ENCODE measurements at places on chromosomes 3 and 15.
A peak's percentile ranks its signal among the peaks of the same experiment; 100 is the strongest.

DNA sequence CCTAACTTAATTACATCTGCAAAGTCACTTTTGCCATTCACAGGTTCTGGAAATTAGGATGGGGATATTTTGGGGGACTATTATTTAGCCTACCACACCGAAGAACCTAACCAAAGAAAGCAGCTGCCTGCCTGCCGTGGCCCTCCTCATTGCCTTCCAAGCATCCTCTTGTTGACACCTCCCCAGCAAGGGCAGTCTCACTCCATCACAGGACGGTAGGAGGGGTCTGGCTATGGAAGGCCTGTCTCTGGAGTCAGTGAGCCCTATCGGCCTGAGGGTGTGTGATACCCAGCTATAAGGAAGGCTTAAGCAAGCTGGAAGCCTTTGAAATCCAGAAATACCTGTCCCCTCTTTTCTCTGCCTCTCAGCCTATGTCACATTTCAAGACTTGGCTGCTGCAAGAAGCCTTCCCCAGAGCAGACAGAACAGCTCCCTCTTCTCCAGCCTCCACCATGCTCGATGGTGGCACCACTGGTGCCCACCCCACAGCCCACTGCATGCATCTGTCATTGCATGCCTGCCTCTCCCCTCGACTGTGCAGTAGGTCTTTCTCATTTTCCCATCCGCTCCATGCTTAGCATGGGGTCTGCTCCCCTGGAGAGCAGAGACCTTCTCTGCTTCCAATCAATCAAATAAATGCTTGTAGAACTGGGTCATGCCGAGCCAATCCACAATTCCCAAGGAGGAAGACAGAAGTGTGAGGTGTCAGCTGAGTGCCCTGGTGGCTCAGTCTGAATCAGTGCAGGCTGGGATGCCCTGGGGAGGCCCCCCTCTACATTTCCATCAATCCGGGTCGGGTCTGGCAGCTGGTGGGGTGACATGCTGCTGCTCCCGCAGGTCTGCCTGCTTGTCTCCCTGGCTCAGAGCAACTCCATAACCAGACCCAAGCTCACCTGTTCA, 23.9 kb upstream of the LOXL1 start:
- DNase-seq, result no peak

- no peak for DNase-seq
These were observed 12.0 kb downstream of the TEX55 start for GRCh38 chr3:119157971-119158370.

DNA sequence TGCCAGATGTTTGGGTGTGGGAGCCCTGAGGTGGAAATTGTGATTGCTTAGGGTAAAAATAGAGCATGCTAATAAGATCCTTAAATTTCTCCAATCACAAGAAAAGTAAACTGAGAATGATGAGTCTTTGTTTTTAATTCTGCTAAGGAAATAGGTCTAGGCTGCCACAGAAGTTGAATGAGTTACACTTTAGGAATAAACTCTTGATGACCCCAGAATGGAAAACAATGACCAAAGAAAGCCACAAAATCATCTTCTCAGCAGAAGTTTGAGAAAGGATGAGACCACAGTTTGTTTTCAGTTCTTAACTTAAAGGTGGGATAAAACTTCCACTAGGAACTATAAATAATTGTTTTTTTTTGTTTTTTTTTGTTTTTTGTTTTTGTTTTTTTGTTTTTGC, 164.6 kb upstream of the BCL6 start:
- no peak for DNase-seq

- no peak for DNase-seq
These were observed 23.4 kb upstream of the GALNT15 start for GRCh38 chr3:16151109-16151508.

- no peak for DNase-seq
These were observed 1196.3 kb upstream of the GBE1 start for GRCh38 chr3:82957696-82958095.

GRCh38 chr15:65969865-65970816, 100.8 kb downstream of the RAB11A start:
- DNase-seq, result no peak

DNA sequence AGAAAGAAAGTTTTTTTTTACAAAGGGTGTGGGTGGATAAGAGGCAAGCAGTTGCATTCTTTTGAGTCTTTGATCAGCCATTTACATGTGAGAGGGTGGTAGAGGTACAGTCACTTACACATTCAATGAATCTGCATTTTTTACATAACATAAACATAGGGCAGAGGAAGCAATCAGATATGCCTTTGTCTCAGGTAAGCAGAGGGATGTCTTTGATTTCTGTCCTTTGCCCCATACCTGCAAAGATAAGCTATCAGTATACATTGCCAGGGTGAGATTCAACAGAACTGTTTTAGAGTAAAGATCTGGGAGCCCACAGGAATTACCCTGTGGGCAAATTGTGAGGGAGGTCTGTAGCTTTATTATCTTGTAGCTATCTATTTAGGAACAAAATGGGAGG, 5.4 kb upstream of the PPP1R2 start:
- DNase-seq, result no peak

GRCh38 chr15:82698711-82699345, 10.8 kb downstream of the AP3B2 start:
- DNase-seq, result no peak

- DNase-seq, result no peak
These were observed 4.6 kb upstream of the TSPAN3 start for GRCh38 chr15:77075528-77075927.

GRCh38 chr15:38085931-38086568, 151.6 kb downstream of the TMCO5A start:
- DNase-seq, result no peak

DNA sequence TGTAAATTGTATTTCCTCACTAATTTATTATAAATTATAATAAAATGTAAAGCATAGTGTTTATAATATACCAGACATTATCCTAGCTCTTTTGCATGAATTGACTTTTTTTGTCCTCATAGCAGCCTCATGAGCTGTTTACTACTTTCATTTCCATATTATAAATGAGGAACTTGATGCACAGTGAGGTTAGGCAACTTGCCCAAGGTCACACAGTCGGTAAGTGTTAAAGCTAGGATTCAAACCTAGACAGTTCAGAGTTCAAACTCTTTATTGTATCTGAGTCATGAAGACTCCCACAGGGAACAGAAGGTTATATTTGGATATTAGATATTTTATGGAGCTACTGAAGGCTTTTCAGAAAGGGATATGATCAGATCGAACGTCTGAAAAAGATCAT, 322.2 kb upstream of the SATB1 start:
- DNase-seq, result no peak

DNA sequence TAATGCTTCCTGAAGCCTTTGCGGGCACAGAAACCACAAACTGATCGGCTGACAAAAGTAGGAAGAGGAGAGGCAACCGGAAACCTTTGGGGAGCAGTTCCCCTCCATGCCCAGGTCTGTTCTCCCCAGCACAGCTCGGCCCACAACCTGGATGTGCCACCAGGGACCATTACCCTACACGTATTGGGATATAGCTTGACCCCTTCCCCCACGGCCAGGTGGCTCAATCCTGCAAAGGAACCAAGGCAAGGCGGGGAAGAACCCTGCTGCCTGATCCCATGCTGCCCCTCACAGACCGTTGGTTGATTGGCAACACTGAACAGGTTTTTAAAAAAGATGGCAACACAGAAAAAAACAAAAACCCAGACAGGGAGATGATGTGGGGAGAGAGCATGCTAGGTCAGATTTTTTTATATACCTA, 19.7 kb upstream of the TCAIM start:
- DNase-seq, result no peak

DNA sequence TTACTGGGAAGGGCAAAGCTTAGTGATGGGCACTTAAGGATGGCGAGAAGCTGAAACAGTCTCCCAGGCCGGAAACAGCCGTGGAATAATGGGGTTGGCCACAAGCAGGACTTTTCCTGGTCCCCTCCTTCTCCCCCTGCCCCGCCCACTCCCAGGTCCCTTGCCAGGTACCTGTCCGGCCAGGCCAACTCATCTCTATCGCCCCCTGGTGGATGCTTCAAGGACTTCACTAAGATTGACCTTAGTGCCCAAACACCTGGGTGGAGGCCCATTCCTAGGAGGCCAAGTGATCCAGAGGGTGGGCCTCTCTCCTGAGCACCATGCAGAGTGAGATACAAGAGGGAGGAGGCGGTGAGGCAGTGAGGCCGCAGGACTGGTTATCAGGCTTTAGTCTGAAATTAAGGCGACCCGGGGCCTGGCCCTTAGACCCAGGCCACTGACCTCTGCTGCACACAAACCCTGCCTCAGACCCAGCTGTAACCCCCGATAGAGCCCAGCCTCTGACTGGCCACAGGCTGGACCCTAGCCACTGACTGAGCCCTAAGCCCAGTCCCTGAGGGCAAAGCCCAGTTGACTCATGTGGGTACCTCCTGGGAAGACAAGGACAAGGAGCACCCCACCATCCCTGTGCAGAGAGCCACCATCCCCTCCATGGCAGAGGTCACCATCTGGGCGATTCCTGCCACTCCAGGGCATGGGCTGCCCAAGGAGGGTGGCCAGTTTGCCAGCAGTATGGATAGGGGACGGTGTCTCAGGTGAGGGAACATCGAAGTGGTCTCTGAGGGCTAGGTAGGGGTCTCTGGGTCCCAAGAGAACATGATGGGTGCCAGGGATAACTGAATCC, 37.6 kb downstream of the VIPR1 start:
- DNase-seq, result peak; percentile 67

DNA sequence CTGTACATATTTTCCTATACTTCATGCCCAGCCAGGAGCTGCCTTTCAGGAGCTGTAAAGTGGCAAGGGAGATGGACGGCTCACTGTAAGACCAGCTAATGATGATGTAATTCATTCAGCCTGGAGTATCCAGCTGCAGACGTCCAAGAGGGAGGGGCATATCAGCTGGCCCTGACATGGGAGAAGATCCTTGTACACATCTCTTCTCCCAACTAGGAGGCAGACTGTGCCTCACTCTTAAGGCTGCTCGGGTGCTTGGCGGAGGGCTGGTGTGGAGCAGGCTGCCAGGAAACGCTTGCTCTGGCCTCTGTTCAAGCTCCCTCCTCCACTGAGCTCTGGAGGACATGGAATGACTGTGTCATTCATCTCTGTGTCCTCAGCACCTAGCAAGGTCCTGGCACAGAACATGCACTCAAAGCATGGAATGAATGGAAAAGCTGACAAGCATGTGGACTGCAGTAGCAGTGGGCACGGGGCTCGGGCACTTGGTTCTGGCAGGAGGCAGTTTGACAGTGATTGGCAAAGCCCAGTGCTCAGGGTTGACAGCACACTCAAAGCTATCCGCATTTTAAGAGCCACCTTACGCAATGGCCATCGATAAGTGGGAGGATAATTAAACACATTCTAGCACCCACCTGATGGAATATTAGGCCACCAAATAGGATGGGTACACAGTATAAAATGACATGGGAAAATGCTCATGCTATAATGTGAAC, 72.4 kb downstream of the TBC1D2B start:
- no peak for DNase-seq

GRCh38 chr3:160929595-160929994, 173.6 kb downstream of the PPM1L start:
- no peak for DNase-seq

- no peak for DNase-seq
These were observed 1002.0 kb downstream of the CADM2 start for GRCh38 chr3:85960793-85961192.

DNA sequence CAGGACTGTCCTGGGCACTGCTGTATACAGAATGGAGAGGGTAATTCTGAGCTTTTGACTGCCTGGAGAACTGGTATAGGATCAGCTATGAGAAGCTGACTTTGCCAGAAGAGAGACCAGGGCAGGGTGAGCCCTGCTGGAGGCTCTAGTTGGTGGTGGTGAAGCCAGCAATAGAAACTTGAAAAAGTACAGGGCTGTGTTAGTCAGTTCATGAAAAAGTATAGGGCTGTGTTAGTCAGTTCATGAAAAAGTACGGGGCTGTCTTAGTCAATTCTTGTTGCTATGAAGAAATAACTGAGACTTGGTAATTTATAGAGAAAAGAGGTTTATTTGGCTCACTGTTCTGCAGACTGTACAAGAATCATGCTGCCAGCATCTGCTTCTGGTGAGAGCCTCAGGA, 63.5 kb upstream of the C2CD4B start:
- no peak for DNase-seq

GRCh38 chr3:23836536-23837230, 30.9 kb downstream of the UBE2E1 start:
- no peak for DNase-seq
